ENCODE measurements at places on chromosomes 4 and X. TPM values are rescaled to one million over a fixed set of nuclear protein-coding genes. Genes with fewer than 3 reads are reported as not detected.

DNA sequence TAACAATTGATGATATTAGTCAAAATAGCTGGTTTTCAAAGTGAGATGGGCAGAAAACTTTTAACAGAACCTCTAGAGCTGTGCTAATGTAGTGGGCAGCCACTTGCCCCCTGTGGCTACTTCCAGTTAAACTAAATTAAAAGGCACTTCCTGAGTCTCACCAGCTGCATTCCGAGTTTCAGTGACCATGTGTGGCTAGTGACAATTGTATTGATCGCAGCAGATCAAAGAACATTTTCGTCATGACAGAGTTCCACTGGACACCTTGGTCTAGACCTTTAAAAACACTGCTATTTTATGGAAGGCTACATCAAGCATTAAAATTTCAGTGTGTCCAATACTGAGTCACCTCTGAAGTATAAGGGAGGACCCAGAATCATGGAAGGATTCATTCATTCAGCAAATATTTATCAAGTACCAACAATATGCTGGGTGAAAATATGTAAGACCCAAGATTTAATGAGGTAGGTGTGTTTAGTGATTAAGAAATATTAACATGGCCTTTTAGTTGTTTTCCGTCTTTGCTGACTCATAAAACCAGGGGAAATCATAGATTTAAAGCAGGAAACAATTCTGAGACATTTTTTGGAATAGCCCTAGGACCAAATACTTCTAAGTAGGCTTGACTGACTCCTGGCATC, 5.1 kb upstream of the FAT1 start:
- DNase-seq: no peak

GRCh38 chrX:100418556-100418955, 8.5 kb upstream of the PCDH19 start:
- no peak for DNase-seq

GRCh38 chr4:93605163-93605562, 223.4 kb upstream of the ATOH1 start:
- DNase-seq: no peak

DNA sequence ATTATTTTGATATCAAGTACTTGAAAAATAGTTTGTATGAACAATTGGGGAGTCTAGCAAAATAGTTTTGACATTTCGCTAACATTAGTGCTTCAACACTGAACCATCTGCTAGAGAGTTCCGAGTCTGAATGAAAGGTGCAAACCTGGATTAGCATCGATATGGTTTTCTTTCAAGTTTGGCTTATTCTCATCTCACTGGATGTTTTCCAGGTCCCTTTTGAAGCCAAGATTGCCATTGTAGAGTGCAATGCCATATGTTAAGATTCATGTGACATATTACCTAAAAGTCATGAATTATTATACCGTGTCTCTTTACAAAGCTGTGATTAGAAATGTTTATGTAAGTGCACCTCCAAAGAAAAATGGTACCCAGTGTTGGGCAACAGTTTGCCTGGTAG, 36.8 kb upstream of the NAA11 start:
- no peak for DNase-seq

GRCh38 chr4:8639777-8640720, 47.5 kb downstream of the CPZ start:
- DNase-seq: no peak

- no peak for DNase-seq
These were observed 229.3 kb upstream of the BCOR start for GRCh38 chrX:40327085-40327484.

DNA sequence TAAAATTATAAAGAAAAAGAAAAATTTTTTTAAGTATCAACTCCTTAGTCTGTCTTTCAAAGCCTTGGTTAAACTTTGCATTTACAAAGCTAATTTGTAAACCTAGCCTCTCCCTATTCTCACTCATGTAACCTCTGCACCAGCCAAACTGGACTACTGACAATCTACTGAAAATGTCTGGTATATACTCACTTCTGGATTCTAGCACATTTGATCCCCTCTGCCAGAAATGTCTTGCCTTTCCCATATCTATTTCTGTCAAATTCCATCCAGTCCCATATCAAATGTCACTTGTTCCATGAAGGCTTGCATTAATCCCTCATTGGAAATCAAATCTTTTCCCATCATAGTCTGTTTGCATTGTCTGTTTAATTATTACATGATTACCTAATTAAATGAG, 105.8 kb upstream of the KLHL13 start:
- DNase-seq: no peak

DNA sequence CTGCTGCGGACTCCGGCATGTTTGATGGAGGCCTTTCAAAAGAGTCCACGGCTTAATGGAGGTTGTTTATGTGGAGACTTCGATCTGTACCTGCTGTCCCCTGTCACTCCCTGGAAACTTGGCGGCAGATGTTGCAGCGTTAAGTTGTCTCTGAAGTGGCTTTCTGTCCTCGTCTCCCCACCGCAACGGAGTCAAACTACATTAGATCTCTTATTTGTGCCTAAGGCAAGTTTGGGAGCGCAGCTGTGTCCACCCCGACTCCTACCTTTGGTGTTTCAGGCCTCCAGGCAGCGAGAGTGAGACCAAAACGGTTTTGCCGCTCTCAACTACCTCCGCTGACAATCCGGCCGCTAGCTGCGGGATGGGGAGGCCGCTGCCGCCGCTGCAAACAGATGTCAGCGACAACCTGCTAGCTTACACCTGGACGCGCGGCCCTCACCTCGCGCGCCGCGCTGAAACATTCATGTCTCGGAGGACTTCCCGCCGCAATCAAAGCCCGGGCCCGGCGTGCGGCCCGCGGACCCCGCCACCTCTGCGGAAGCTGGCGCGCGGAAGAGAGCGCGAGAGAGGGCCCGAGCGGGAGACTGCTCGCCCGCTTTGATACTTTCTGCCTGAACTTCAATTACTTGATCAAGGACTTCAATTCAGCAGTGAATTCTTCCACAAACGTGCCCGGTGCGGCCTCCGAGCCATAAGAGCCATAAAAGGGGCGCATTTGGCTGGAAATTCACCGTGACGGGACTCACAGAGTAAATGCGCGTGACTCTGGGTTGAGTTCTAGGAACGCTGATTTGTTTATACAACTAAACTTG, 108.4 kb downstream of the ANTXR2 start:
- no peak for DNase-seq

- no peak for DNase-seq
These were observed 24.4 kb upstream of the MSL3 start for GRCh38 chrX:11733614-11734013.

DNA sequence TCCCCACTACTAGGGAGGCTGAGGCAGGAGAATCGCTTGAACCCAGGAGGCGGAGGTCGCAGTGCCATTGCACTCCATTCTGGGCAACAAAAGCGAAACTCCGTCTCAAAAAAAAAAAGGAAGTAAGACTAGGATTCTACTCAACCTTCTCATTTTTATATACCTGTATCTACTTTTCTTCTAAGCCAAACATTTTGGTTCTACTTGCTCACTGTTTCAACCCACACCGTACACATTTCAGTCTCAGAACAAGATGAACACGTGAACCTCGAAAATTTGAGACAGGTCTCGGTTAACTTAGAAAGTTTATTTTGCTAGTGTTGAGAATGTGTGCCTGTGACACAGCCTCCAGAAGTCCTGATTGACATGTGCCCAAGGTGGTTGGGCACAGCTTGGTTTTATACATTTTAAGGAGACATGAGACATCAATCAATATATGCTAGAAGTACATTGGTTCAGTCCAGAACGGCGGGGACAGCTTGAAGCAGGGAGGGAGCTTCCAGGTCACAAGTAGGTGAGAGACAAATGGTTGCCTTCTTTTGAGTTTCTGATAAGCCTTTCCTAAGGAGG, 3.7 kb downstream of the ADD1 start:
- DNase-seq: no peak

- no peak for DNase-seq
These were observed 51.9 kb upstream of the IRF2 start for GRCh38 chr4:184526228-184526627.

- DNase-seq: no peak
These were observed 64.7 kb downstream of the BANK1 start for GRCh38 chr4:101855239-101855638.

DNA sequence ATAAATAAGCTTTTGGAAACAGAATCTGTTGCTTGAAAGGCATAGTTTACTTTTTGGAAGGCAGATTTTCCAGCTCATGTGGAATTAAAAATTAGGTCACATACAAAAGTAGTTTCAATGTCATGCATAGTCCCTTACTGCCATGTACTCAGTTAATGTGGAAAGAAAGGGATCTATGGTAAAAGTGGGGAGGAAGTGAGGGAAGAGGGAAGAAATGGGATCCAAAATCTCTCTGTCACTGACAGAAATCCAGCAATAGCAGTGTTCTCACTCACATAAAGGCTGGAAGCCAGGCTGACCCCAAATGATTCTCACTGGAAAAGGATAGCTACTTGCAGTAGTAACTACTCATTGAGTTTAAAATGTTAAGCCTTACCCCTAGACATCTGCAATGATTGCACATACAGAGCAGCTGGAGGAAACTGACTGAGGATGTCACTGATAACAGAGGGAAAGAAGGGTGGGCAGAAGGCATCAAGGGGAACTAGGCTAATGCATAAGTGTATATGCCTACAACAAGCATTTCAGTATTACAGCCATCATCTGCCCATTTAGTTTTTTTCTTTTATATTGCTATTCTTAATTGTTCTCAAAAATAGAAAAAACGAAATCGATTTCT, 445.6 kb downstream of the FAT4 start:
- DNase-seq: no peak

DNA sequence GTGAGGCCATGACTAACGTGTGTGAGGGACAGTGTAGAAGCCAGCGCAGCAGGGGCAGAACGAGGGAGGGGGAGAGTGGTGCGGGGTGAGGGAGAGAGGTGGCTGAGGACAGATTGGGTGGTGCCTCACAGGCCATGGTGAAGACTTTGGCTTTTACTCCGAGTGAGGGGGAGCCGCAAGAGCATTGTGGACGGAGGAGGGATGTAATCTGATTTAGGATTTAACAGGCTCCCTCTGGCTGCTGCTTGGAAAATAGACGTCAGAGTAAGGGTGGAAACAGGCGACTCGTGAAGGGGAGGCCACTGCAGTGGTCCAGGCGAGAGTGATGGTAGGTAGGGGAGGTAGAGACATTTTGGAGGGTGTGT, 13.0 kb downstream of the PPP1R3F start:
- DNase-seq: peak; percentile 4

The PDGFC gene
- total RNA-seq: 27.5 TPM

The CPEB2 gene
- 5.3 TPM for total RNA-seq

The HERC6 gene
- total RNA-seq: 6.2 TPM

The UGT2A1 gene
- total RNA-seq: not detected

The CENPU gene
- 103 TPM for total RNA-seq

The CXCL6 gene
- not detected for total RNA-seq

All from A172 (cell line).